ENCODE measurements at places on chromosomes 6 and 20.

DNA sequence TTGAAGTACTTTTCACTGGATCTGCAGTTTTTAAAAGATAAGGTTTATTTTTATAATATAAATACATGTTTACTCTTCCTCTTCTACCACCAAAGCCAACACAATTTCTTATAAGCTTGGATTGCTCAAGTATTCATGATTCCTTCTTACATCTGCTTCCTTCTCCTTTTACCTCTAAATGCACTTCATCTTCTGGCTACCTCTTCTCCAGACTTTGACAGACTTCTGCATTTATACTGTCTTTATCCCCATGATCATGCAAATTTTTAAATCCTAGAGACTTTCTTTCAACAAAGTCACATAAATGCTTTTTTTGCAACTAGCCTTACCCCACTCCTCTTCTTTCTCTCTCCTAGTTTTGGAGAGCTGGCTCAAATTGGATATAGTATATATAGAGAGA lies 142.9 kb downstream of the TFAP2B start:
- DNase-seq = no peak

GRCh38 chr20:49446808-49447207 lies 35.7 kb downstream of the KCNB1 start:
- DNase-seq = no peak

DNA sequence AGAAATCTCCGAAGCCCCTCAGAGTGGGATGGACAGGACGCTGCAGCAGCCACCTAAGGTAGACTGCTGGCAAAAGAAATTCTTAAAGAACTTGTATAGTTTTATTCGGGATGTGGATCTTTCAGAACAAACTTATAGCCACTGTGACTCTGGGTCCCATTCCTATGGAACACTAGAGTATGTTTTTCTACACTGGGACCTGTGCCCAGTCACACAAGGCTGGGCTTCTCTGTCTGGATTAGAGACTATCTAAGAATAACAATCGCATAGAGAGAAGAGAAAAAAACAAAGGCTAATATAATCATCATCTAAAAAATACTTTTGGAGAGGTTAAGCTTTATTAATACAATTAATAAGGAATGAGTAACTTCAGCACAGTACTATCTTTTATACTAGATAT lies 28.9 kb downstream of the RMND1 start:
- no peak for DNase-seq

DNA sequence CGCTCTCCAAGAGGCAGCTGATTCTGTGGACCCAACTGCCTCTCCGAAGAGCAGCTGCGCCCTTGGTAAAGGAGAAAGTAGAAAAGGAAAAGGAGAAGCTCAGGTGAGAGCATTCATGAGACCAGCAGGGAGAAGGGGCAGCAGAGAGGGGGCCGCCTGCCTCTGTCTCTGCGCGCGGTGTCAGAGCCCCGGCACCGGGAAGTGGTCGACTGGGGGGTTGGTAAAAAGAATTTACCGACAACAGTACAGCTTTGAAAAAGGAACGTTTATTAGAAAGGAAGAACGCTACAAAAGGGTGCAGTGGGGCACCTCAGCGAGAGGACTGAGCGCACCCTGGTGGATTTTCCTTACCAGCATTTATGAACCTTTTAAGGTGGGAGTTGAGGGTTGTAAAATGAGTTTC lies 61.9 kb downstream of the GPR6 start:
- peak; percentile 17 for DNase-seq

DNA sequence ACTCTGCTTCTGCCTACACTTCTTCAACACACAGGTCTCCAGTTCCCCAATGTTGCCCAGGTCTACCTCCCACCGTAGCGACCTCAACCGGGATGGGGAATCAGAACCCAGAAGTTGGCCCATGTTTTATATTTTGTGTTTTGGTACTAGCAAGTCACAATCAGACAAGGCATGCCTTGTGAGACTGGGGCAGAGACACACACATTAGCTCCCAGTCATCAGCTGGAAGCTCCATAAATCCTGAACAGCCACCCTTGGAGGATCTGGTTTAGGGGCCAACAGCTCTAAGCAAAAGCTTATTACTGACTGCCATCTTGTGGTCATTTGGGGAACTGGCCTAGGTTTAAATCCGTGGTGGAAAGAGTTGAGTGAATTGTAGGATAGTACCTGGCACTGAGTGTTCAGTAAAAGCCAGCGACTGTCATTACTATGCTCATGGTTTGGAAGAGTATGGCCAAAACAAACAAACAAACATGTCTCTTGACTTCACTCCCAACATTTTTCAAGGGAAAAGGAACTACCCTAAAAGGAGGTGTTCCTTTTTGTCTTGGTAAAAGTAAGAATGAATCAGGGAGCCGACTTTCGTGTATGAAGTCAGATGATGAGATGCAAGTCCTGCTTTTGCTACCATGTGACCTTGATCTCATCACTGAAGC lies 40.5 kb downstream of the PIM1 start:
- peak; percentile 71 for DNase-seq

DNA sequence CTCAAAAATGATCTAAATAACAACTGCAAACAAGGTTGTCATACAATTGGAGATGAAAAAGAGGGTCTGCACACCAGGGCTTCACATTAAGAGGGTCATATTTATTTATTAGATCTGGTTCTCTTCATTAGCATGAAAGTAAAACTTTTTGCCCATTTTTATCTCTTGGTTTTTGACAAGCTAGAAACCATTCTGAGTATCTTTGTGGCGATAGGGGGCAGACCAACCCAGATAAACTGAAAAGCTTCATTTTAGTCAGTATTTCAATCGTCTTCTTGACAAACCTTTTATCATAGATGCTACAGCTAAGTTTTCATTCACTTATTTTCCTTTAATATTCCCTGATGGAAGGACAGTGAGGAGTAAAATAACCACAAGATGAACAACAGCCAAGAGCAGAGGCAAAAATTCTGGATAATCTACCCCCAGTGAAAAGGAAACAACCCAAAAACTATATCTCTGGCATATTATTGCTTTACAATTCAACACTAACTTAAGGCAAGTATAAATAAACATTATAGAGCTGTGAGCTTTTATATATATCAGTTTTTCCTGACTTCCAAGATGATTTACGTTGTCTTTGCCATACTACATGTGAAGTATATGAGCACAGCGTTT lies 45.2 kb downstream of the THEMIS start:
- no peak for DNase-seq

- no peak for DNase-seq
Measured at GRCh38 chr6:31125162-31125561, 4.9 kb upstream of the CDSN start.

DNA sequence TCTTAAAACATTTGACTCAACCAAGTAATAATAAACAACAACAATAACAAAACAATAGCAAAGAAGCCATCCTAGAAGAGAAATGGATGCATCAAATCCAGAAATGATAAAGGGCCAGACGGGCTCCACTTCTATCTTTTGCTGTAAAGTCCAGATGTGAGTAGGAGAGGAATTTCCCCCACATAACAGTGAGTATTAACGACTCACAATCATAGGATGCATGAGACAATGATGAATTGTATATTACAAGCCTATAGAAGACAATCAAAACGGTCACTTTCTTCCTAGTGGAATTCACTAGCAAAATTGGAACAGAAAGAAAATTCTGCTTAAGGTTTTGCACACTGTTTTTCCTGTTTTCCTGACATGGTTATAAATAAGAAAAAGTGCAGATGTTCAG lies 97.0 kb upstream of the PREP start:
- no peak for DNase-seq

Measured in stimulated activated CD4-positive, alpha-beta T cell treated with anti-CD3 and anti-CD28 coated beads, Interleukin-4, amount 100 ng/mL, for 48 hours (primary cell).